ENCODE measurements at places on chromosomes 2 and 18.
A peak's percentile ranks its signal among the peaks of the same experiment; 100 is the strongest.

DNA sequence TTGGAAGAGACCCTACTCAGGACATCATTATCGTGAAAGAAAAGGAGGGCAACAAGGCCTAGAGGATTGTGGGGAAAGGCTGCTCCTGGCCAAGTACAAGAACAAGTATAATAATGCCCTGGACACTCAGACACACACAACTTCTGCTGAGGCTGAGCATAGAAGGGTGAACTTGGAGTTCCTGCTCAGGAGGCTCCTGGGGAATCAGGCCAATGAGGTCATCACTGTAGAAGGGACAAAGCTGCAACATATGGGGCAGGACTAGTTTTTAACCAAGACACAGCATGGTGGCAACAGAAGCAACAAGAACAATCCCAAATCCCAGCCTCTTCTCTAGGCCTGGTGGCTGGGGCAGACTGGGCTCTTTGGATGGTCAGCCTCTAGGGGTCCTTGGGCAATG lies 102.6 kb downstream of the POLR1A start:
- no peak for DNase-seq

DNA sequence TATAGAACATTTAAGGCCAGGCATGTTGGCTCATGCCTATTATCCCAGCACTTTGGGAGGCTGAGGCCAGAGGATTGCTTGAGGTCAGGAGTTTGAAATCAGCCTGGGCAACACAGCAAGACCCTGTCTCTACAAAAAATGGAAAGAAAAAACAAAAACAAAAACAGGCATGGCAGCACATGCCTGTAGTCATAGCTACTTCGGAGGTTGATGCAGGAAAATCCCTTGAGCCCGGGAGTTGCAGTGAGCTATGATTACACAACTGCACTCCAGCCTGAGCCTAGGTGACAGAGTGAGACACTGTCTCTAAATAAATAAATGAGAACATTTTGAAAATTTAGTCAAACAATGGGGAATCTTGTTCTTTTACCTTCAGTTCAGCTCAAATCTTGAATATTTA lies 12.1 kb upstream of the YES1 start:
- DNase-seq = no peak

DNA sequence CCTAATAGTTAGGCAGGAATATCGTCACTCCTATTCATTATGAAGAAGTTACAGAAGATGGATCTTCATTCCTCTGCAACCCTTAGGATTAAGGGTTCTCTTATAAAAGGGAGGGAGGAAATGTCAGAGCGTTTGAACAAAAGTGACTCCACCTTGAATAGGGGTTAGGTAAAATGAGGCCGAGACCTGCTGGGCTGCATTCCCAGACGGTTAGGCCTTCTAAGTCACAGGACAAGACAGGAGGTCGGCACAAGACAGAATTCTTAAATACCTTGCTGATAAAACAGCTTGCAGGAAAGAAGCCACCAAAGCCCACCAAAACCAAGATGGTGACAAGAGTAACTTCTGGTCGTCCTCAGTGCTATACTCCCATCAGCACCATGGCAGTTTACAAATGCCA lies 147.6 kb downstream of the CDCA7 start:
- no peak for DNase-seq

- no peak for DNase-seq
These were observed 16.3 kb downstream of the THOC1 start for GRCh38 chr18:251572-251971.

DNA sequence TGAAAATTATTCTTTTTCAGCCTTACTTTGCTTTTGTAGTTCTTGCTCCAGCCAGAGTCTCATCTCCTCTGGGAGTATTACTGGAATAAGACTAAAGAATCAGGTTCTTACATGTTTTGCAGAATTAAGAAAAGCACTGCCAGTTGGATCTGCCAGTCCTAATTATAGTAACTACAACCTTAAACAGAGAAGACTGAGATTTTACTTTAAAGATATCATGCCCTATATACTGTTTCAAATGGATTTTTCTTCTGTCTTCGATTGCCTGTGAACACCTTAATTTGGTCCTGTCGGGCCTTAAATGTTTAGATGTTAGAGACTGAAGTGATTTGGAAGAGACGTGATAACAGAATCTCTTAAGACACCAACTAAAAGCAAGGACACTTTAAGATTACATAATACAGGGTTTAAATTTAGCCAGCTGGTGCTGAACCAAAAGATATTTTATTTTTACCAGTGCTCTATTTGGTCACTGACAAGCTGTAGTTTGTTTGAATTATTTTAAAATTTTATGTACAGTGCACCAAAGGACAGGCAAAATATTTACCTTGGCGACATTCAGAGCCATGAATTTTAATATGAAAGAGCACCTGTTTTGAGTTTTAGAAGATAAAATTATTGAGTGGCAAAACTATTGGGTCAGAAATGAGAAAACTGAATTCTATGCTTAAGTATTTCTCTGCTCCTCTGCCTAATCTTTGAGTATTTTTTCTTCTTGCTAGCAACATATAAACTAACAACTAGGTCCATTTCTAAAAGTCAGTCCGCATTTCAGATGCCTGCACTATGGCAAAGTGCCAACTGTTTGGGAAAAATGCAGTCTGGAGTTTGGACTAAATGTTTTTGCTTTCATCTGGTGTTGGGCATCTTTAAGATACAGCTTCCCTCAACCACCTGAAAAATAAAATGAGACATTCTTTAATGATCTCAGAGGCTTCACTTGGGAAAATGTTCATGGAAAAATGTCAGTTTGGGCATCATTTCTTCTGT lies 300.0 kb downstream of the XIRP2 start:
- DNase-seq = no peak

DNA sequence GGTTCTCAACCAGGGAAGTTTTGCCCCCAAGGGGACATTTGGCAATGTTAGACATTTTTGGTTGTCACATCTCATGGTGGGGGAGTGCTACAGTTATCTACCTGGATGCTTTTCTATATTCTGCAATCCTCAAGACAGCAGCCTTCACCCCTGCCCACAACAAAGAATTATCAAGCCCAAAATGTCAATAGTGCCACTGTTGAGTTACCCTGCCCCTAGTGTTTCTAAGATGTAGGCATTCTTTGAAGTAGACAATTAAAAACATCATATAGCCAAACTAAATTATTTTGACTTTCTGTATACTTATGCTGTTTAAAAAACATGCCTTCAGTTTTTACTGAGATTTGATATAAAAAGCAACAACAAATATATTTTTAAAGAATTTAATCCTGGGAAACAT lies 48.0 kb downstream of the ABI2 start:
- no peak for DNase-seq

DNA sequence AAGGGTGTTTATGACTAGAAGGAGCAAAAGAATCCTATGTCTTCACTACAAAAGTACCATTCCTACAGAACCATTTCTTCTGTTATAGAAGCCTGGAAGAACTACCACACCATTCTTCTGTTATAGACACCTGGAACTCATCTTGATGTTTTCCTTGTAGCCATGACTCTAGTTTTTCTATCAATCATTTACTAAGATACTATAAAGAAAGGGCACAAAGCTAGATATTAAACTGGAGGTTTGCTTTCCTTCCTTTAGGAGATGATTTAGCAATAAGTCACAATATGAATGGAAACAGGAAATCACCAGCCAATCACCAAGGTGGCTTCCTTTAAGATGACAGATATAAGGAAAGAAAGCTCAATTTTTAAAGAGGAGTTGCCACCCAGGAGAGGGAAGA lies 100.3 kb upstream of the NEUROD1 start:
- DNase-seq = no peak

DNA sequence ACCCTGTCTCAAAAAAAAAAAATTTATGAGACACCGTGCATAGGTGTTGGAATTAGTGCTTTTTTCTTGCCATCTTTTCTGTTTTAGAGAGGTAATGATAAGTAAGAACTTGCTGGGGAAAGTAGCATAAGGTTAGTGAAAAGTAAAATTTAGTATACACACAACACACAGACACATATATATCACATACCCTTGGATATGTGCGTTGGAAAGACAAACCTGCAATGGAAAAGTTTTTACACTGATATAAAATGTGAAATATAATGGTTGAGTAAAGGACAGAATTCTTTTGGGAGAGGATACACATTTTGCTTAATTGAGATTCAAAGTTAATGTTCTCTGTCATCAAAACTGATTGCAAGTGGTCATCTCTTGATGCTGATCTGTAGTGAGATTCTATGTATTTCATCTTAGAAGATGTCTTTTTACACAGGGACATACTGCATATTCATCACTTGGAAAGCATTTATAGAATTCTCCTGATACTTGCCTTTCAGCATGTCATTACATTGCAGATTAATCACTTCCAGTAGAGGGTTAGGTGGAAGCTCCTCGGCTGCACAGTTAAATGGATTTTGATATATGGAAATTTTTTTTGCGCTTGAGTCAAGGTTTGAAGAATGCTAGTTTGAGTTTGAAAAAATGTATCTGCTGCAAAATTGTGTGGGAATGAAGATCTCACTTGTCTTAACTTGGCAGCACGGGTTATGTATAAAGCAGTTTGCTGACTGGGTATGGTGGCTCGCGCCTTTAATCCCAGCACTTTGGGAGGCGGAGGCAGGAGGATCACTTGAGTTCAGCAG lies 13.5 kb downstream of the PPP1CB start:
- DNase-seq = no peak

GRCh38 chr2:235855011-235855410 lies 313.2 kb downstream of the GBX2 start:
- no peak for DNase-seq

GRCh38 chr2:232592772-232593395 lies 40.5 kb upstream of the EFHD1 start:
- no peak for DNase-seq

GRCh38 chr2:105919826-105920225 lies 175.1 kb downstream of the NCK2 start:
- no peak for DNase-seq

DNA sequence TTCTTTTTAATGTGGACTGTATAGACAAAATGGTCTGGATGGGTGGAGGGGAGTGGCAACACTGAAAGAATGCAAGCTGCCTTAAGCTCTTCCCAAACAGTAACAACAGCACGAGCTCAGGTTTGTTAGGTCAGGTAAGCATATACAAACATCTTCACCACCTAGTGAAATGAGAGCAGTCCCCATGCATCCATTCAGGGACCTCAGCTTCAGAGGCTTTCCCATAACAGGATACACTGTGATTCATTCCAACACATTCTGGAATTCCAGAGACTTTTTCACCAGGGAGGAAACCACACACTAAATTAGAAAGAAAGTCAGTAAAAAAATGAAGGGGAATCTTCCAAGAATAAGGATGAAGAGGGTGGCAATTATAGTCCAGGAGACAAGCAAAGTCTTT lies 50.4 kb upstream of the BZW1 start:
- no peak for DNase-seq

DNA sequence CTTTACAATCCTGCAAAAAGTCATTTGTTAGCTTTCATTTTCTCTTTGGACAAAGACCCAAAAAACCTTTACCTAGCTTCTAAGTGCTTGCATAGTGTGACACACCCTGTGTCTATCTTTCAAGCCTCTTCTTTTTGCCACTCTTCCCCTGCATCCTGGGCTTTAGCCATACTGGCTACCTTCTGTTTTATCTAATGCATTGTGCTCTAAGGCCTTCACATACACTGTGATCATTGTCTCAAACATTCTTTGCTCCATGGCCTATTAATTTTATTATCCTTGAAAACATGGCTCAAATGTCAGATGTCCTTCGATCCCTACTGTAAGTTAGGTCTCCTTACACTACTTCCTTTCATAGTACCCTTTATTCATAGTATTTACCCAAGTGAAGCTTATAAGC lies 84.4 kb downstream of the PIK3C3 start:
- DNase-seq = no peak

GRCh38 chr18:23703057-23703986 lies 14.1 kb downstream of the LAMA3 start:
- no peak for DNase-seq

- DNase-seq = no peak
These were observed 81.5 kb downstream of the STPG4 start for GRCh38 chr2:47073641-47074040.

DNA sequence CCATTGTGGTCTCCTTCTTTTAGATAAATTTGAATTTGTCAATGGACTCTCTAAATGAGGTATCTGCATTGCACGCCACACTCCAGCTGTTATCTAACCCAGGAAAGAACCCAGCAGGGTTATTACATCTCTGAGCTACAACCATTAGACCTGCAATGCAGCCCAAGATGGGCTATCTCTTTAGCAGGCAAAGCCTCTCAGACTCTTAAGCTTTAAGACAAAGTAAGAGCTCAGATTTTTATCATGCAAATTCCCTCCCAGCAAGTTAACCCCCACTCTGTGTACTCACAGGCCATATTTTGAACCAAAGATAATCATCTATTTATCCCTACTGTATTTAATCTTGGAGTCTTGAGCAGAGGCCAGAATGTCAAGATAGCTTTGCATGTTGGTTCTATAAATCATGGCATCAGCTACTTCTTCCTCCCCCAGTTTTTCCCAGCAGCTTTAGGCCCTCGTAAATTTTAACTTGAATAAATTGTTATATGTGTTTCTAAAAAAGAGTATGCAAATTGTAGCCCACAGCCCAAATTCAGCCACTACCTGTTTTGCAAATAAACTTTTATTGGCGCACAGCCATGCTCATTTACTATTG lies 273.7 kb upstream of the PKDCC start:
- DNase-seq = no peak

DNA sequence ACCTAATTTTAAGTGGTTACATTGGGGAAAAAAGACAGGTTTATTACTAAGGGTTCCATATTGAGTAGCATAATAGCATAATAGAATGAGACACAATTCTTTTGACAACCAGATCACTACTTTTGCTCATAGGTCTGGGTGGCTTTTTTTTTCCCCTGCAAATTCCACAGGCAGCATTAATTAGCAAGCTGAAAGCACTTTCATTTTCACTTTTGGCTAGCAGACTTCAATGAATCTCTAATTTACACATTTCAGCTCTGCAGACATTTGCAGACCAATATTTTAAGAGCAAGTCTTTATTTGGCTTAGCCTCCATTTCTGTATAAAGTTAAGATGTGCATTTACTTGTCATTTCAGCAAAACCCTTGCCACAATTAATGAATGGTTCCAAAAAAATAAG lies 185.5 kb downstream of the NOL4 start:
- DNase-seq = no peak

GRCh38 chr2:95122197-95122551 lies 566 bp upstream of the MRPS5 start:
- no peak for DNase-seq

- DNase-seq = peak; percentile 14
These were observed 81.0 kb downstream of the TAF4B start for GRCh38 chr18:26307161-26307773.

DNA sequence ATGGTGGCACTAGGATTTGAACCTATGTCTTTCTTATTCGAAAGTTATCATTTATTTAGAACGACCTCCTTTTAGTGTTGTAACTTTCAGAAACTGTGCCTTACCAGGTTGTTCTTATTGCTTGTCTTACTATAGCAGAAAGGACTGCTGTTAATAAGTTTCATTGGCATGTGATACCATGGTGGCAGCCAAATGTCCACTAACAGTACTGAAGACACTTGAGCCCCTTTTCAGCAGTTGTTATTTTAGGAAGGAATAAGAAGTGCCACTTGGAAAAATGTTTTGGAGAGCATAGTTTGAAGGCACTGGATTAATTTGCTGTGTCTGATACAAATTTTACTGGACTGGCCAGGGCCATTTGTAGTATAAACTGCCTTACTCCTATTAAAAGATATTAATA lies 37.7 kb downstream of the CEP192 start:
- DNase-seq = no peak

Data from NCI-H2081 treated with DMSO at 0.1 percent for 48 hours (cell line).